ENCODE measurements at places on chromosomes 16 and 17. TPM values are rescaled to one million over a fixed set of nuclear protein-coding genes. Genes with fewer than 3 reads are reported as not detected.

DNA sequence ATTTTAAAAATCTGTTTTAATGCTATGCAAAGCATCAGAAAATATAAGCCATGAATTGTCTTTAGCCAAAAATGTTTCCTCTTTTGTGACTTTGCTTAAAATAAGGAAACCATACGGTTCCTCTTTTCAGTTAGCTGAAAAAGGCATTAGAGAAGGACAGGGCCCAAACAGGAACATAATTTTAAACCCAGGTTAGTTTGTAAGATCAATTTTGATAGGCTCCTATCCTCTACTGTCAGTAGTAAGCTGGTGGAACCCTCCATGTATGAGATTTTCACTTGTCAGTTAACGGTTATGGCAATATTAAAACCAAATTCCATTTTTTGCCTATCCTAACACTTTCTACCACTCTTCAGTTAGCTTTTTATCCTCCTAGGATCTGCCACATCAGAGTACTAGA, 4.3 kb downstream of the EVI2B start:
- H3K36me3 ChIP-seq: peaks cover 6% of the 10 kb centered on the region
- H3K4me3 ChIP-seq: peak overlapping the region; percentile 77
- no peaks in the 10 kb centered on the region for H3K27me3 ChIP-seq
- H3K4me1 ChIP-seq: peaks cover 10% of the 10 kb centered on the region

- peak; percentile 37 for DNase-seq
- no peaks in the 10 kb centered on the region for H3K27me3 ChIP-seq
- peaks cover 86% of the 10 kb centered on the region for H3K36me3 ChIP-seq
- no peak overlapping the region for H3K4me3 ChIP-seq
These were observed 43.2 kb downstream of the TSC2 start for GRCh38 chr16:2090777-2091546.

- no peaks in the 10 kb centered on the region for H3K27me3 ChIP-seq
- peak overlapping the region; percentile 70 for H3K27ac ChIP-seq
- peak overlapping the region; percentile 1 for H3K4me3 ChIP-seq
- peaks cover 84% of the 10 kb centered on the region for H3K4me1 ChIP-seq
- H3K36me3 ChIP-seq: peaks cover 67% of the 10 kb centered on the region
- no peak for DNase-seq
These were observed 3.7 kb downstream of the TMC8 start for GRCh38 chr17:78133971-78134898.

- no peaks in the 10 kb centered on the region for H3K36me3 ChIP-seq
- no peak overlapping the region for H3K27ac ChIP-seq
- H3K4me3 ChIP-seq: no peak overlapping the region
- no peak for DNase-seq
- H3K27me3 ChIP-seq: no peaks in the 10 kb centered on the region
- H3K4me1 ChIP-seq: no peaks in the 10 kb centered on the region
These were observed 704.3 kb downstream of the MAF start for GRCh38 chr16:78896280-78896679.

DNA sequence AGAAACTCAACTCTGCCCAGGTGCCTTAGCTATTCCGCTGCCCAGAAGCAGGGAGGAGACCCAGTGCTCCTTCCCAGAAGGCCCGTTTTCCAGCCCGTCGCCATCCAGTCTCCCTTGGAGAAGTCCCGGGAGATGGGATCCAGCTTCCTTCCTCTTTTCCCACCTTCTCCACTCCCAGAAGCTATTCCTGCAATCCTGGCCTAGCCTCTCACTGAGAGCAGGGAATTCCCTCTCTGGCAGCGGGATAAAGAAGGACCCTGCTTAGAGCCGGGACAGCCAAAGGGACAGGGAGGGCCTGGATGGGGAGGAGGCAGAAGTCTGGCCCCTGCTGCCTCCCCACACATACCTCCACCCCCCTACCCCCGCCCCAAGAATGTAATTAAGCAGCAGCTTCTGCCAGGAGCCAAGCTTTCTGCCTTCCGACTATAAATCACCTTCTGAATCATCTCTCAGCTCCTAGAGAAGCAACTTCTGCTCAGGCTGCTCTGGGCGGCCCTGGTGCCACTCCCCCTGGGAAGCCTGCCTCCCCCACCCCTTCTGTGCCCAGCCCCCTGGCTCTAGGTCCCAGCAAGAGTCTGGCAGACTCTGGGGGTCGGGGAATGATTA, 6.4 kb downstream of the WNT3 start:
- H3K4me3 ChIP-seq: no peak overlapping the region
- DNase-seq: no peak
- H3K36me3 ChIP-seq: no peaks in the 10 kb centered on the region
- no peak overlapping the region for H3K27ac ChIP-seq

PIRT gene
- 0.09 TPM for total RNA-seq

SDR42E2 gene
- 0.05 TPM for total RNA-seq

Measured in thymus (tissue), 14 donors.